NCI-H1048 (cell line): ENCODE measurements at places on chromosomes 13 and 19.

GRCh38 chr13:44927968-44928367, 61.3 kb downstream of the NUFIP1 start:
- no peak for DNase-seq

DNA sequence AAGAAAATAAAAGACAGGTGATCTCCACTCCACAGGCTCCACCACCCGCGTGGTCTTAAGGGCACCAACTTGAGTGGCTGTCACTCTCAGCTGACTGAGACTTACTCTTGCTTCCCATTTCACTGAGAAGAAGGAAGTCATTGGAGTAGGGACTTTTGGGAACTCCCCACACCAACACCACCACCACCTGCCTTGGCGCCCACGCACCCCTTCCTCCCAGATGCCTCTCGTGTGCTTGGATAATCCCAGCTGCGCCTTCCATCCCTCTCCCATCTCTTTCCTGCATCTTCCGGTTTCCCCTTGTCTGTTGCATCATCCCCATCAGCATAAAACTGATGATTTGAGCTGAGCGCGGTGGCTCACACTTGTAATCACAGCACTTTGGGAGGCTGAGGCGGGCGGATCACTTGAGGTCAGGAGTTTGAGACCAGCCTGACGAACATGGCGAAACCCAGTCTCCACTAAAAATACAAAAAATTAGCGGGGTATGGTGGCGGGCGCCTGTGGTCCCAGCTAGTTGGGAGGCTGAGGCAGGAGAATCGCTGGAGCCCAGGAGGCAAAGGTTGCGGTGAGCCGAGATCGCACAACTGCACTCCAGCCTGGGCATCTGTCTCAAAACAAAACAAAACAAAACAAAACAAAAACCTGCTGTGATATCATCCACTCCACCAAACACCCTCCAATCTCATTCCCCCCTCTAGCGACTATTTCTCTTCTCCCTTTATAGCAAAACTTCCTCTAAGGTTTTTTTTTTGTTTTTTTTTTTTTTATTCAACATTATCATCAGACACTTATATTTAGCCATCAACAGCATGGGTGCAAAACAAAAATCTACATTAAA, 25.5 kb downstream of the AP2S1 start:
- no peak for DNase-seq

- no peak for DNase-seq
Measured at GRCh38 chr19:38931521-38931793, 713 bp downstream of the MRPS12 start.

DNA sequence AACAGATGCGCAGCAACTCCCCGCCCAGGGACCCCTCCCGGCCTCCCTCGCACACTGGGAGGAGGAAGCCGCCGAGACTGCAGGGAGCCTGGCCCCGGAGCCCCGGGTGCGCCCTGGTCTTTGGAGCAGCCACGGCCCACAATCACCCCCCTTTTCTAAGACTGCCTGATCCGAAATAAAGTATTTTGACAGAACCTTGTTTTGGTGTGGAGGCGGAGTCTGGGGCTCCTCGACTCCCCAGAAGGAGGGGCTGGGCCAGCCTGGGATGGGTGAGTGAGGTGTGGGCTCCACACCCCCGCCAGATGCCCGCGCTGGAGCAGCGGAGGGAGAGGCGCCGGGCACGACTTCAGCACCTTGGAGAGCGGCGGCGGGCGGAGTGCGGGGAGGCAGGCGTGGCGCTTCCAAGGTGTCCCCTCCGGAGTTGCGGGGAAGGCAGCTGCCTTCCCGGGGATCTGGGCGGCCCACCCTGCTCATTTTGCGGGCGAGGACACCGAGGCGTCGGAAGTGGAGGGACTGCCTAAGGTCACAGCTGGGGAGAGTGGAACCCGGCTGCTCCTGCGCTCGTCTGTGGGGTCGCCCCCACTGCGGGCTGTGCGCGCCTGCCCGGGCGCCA, 9.4 kb downstream of the SIRT6 start:
- peak; percentile 33 for DNase-seq

DNA sequence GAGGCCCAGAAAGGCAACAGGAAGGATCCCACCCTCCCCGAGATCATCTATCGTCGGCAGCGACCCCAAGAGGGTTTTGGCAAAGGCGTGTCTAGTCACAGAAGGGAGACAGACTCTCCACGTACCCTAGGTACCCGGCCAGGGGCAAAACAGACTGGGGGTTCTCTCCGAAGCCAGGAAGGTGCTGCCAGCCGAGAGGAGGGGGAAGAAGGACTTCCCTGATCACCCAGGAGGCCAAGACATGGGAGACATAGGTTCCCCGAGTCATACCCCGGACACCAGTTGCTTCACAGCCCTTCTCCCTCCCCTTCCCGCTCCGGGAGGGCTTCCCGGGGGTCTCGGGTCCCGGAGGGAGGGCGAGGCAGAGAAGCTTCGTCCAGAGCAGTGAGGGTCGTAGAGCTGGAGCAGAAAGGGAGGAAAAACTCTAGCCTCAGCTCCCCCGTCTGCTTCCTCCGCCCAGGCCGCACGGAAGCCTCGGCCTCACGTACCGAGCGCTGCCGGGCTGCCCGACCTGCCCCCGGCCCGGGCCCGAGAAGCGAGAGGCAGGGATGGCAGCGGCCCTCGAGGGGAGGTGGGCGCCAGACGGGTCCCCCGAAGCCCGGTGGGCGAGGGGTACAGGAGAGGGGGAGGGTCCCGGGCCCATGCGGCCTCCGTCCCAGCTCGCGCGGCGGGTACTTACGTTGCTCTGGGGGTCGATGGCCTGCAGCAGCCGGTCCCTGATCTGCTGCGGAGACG, 644 bp downstream of the MED26 start:
- DNase-seq = no peak

DNA sequence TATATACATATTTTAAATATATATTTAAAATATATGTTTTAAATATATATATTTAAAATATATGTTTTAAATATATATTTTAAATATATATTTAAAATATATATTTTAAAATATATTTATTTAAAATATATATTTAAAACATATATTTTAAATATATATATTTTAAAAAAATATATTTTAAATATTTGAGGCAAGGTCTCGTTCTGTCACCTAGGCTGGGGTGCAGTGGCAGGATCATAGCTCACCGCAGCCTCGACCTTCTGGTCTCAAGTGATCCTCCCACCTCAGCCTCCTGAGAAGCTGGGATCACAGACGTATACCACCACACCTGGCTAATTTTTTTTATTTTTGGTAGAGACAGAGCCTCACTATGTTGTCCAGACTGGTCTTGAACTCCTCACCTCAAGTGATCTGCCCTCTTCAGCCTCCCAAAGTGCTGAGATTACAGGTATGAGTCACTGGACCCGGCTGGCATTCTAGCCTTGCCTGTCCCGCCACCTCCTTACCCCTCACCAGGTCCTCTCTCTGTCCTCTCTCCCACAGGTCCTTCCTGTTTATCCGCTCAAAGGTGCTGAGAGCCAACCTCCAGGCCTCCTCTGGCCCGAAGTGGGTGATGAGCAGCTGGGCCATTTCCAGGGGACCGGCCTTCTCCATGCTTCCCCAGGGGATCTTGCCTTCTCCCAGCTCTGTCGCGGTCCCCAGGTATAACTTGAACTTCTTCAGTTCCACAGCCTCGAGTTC, 564 bp downstream of the NLRP12 start:
- no peak for DNase-seq

DNA sequence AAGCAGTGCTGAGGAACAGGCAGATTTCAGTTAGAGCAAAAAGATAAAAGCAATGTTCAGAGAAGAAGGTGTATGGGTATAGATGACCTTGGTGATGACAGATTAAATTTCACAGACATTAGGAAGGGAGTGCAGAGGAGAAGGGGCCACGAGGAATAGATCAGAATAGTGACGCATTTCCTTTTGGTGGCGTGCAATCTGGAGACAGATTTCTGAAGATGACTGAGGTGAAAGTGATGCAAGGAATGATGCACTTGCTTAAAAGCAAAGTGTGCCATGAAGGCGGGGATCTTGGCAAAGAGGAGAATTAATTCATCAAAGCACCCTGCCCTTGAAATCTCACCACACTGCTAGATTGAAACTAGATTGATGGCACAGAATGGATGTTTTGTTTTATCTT, 202.4 kb downstream of the ITGBL1 start:
- no peak for DNase-seq

- no peak for DNase-seq
Measured at GRCh38 chr19:38203197-38203596, 20.8 kb downstream of the DPF1 start.

GRCh38 chr13:100350601-100351000, 238.0 kb downstream of the GGACT start:
- no peak for DNase-seq

GRCh38 chr19:5580161-5580571, 12.4 kb upstream of the TINCR start:
- DNase-seq = no peak

GRCh38 chr19:35202722-35203688, 25.5 kb downstream of the FAM187B start:
- DNase-seq = no peak

DNA sequence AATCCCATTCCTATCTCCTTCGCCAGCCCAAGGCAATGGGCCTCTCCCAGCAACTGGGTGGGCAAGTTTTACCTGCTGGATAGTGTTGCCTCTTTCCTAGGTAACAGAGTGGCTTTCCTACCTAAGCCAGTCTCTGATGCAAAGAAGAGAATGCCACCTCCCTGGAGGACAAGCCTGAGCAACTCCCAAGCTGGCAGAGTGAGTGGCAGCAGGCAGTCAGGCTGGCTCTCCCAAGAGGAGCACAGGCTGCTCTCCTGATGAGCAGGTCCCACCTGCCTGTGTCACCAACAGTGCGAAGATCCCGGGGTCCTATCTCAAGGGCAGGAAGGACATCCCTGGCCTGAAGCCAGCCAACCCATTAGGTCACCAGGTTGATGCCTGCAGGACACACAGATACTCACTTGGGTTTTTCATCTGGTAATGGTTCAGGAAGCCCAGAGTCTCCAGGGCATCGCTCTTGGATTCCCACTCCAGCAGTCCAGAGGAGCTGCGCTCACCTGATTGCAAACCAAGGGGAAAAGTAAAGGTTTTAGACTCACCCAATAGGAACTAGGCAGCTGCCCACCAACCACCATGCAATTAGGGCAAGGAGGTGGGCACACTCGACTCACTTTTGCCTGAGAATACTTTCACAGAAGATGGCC, 5.5 kb upstream of the ECH1 start:
- no peak for DNase-seq

DNA sequence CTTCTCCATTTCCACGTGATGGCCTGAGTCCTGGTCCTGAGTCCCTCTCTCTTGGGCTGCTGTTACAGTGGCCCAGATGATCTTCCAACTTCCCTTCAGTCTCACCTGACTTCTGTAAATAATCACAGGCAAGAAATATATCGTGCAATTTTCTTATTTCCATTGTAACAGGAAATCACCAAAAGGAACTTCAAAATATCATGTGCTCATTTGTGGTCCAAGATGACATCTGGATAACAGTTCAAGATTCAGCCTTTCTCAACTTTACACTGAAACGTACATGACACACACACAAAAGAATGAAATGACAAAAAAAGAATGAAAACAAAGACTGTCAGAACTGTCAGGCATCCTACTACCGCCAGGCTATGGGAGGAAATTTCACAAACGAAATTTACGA, 22.0 kb upstream of the RAP2A start:
- no peak for DNase-seq

DNA sequence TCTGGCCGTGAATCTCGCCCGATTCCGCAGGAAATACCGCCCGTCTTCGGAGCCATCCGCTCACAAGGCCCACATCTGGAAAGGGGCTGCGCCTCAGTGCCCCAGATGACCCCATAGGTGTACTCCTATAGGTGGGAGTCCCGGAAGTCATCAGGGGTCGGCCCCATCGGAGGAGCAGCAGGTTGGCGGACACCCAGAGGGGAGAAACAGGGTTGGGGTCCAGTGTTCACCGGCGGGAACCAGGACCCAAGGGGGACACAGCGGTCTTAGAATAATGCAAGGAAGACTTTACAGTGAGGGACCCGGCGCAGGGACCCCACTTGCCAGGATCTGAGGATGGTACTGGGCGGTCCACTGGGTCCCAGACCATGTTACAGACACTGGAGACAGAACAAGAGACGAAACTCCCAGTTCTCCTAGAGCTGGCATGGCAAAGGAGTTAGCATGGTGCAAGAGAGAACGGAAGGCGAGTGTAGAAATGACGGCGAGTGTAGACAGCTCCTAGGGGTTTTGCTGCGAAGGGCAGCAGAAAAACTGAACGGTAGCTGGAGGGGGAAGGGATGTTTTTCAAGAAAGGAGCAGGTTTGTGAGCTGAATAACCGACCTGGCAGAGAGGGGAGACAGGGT, 4.2 kb upstream of the RGL3 start:
- DNase-seq = no peak

DNA sequence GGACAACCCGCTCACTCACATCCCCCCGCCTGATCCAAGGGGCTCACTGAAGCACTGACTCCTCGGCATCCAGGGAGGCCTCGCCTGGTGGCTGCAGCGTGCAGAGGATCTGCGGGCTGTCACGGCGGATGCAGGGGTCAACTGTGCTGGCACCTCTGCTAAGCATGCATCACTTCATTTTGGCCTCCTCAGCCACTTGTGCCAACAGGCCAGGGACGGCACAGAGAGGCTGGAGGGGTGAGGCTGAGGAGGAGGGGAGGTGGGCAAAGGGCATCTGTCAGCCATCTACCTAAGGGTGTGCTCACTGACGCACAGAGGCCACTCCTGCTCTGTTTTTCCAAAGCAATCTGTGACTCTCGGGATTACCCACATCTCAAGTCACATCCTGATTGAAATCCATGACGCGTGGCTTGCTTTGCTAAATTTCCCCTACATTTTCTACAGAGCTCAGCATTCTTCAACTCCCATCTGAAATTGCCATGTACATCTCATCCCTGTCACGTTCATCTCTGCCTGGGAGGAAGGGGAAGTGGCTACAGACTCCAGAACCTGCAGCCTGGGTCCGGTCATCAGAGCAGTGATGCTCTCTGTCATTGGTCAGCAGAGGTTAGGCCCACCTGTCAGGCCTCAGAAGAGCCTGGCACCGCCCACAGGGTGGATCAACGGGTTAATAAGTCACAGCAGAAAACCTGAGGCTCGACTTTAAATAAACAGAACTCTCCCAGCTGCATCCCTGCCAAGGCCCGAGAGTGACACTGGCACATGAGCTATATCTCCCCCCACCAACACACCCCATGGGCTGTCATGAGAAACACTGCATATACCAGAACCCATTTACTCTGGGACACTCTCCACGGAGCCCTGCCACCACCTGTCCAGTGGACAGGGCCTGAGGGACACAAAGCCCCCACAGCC, 17.6 kb downstream of the ELL start:
- no peak for DNase-seq

GRCh38 chr13:77894743-77895142, 23.9 kb downstream of the EDNRB start:
- DNase-seq = no peak

GRCh38 chr13:73109969-73110368, 51.2 kb downstream of the KLF5 start:
- DNase-seq = no peak

DNA sequence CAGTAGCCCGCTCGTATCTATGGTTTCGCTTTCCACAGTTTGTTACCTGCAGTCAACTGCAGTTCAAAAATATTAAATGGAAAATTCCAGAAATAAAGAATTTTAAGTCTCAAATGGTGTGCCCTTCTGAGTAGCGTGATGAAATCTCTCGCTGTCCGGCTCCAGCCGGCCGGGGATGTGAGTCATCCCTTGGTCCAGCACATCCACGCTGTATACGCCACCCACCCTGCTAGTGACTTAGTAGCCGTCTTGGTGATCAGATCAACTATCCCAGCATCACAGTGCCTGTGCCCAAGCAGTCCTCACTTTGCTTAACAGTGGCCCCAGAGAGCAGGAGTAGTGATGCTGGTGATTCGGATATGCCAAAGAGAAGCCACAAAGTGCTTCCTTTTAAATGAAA, 40.0 kb downstream of the ZNF331 start:
- no peak for DNase-seq
